ENCODE measurements at places on chromosomes 11 and 22. TPM values are rescaled to one million over a fixed set of nuclear protein-coding genes. Genes with fewer than 3 reads are reported as not detected.

The MCM5 gene
- polyA plus RNA-seq, result 63.6 TPM

The DPAGT1 gene
- 56.9 TPM for polyA plus RNA-seq

The CD6 gene
- 0.82 TPM for polyA plus RNA-seq

The KLHDC7B gene
- 0.86 TPM for polyA plus RNA-seq

The SPDYC gene
- polyA plus RNA-seq, result not detected

The RIMBP3B gene
- polyA plus RNA-seq, result not detected

The APOBEC3G gene
- polyA plus RNA-seq, result 9.6 TPM

DNA sequence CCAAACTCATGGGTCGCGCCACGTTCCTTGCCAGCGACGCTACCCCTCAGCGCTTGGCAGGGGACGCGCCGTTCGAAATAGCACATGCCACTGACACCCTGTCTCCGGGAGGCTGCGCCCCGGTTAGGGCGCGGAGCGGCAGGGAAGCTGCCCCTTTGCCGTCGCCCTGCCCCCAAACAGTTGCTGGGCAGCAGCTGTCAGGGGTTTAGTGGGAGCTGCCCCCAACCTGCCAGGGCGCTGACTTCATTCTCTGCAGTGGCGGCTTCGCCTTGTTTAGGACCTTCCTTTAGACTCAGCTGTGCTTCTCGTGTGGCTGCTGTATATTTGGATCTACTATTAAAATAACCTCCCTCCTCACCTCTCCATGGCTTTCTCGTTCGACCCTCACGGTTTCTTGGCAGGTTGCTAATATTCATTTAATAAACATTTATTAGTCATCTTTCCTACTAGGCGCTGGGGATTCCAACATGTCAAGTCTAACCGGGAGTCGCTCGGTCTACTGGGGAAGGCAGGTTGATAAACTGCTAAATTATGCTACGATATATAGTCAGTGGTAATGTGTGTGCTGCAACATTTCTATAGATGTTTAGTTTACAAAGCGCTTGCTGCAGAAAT lies 782 bp downstream of the TMEM109 start:
- DNase-seq, result no peak

DNA sequence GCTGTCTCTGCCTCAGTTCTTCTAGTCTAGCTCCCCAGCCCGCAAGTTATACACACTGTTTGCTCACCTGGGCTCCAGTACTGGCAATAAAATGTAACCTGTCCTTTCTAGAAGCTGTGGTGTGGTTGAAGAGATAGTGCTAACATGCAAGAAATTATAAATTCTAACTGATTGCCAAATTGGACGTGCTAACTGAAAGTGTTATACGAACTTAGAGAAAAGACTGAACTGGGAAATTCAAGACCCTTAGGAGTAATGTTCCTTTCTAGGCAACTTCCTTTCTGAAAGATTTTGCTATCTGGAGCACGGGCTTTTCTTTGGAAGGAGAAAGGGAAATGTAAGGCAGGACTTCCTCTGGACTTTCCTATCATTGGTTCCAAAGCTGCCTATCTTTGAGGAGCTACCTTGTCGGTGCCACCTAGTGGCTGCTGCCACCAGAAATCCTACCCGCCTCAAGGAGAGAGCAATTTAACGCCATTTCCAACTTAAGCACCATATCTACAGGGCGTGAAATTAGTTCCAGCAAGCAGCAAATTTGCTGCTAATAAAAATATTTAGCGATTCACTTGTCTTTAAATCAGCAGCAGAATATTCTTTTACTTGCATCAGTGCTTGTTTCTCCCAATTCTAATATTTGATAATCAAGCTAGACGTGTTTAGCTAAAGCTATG lies 12.7 kb upstream of the TMEM218 start:
- DNase-seq, result no peak

DNA sequence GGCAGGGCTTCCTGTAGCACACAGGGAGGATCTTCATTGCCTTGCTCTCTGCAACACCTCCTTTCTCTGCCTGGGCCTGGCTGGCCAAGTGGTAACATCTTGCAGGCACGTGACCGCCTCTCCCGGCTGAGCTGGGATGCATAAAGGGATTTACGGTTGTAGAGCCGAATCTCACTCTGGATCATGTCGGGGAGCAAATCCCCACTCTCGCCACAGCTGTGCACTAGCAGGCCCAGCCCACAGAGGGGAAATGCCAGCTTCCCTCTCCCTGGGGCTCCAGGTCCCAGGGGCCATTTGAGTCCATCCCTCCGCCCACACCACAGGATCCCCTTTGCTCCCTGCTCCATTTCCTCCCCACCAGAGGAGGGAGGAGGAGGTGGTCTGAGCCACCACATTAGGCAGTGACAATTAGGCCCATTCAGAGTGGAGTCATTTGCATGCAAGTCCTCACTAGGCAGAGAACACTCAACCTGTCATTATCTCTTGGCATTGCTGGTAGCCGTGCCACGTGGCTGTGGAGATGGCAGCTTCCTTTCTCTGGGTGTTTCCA lies 196.7 kb downstream of the DSCAML1 start:
- no peak for DNase-seq

- DNase-seq, result no peak
Measured at GRCh38 chr11:110968348-110969062, 256.3 kb upstream of the ARHGAP20 start.

DNA sequence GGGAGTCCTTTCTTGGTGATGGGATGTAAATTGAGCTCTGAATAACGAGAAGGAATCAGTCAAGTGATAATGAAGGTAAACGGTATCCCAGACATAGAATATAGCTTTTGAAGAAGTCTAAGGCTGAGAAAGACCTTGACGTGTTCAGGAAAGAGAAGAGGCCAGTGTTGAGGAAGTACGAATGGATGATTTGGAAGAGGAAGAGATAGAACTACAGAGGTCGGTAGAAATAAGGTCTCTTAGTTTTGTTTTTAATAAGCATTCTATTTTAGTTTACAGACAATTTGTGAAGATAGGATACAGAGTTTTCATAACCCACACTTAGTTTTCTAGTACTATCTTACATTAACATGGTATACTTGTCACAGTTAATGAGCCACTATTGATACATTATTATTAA lies 1598.1 kb downstream of the FAM181B start:
- DNase-seq, result no peak

DNA sequence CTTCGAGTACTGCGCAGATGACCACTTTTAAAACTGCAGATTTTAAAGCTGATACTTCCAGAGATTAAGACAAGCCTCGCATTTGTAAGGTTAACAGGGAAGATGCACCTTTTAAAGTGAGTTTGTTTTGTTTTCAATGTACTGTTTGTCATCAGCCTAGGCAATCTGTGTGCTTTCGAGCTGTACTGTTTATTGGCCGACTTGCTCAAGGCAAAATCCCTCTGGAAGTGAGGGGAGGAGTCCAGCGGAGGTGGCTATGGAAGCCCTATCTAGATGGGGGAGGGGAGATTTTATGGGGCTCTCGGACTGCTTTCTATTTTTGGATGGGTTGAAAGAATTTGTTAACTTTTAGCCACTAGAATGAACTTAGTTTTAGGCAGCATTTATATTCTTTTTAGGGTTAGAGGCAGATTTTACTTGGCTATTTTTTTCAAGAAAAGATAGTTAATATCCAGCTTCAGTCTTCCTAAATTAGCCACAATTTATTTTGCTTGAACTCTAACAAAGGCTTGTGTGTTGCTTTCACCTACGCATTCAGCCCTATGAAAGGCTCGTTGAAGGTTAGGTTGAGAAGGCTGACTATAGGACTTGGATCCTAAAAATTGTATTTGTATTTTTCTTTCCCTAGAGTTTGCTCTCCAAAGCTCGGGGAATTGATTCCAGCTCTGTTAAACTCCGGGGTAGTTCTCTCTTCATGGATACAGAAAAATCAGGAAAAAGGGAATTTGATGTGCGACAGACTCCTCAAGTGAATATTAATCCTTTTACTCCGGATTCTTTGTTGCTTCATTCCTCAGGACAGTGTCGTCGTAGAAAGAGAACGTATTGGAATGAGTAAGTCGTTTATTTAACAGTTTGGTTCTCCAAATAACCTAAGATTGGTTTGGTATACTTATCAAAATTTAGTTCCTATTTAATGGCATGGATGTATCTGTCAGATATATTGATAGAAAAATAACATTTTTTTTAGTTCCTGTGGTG lies 2.1 kb downstream of the WEE1 start:
- no peak for DNase-seq

GRCh38 chr11:123517559-123518364 lies 87.7 kb downstream of the GRAMD1B start:
- no peak for DNase-seq

DNA sequence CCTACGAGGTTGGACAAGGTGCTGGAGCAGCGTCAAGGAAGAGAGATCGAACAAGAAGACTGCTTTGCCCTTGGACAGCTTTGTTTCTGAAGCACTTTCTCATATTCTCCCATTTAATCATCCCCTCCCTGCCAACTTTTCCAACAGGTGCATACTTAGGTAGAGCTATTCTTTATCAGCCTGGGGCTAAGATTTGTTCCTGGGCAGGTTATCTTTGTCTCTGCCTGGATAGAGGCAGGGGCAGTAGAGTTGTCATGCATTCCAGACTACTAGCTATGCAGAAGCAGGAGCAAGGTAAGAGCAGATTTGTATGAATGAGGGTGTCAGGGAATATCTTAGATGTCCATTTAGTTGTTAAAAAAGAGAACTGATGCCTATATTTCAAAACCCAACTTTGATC lies 82.3 kb downstream of the PTPRJ start:
- DNase-seq, result no peak

Data from right renal cortex interstitium (tissue), 3 donors.